ENCODE measurements at places on chromosomes 3 and 15.

DNA sequence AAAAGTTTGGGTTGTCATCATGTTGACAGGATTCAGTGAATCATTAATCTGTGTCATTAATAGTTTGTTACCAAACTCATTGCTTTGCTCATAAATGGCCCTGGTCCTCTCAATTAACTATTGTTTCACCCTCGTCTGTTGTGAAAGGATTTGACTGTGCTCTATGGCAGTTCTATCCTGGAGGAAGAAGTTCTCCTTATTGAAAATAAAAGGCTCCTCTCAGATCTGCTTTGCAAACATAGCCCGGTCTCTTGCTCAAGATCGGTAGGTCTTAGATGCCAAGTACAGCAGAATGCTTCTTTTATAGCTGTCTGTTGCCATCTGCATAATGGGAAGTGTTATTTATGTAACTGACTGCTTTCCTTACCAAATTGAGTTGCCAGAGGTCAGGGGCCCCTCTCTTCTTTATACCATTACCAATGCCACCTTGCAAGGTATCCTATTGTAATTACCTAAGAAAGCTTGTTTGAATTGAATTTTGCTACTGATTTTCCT lies 146.5 kb downstream of the EBLN2 start:
- no peak for DNase-seq

GRCh38 chr3:12479919-12480427 lies 4.3 kb upstream of the TSEN2 start:
- no peak for DNase-seq

GRCh38 chr15:74300057-74300795 lies 64.1 kb downstream of the CCDC33 start:
- no peak for DNase-seq

DNA sequence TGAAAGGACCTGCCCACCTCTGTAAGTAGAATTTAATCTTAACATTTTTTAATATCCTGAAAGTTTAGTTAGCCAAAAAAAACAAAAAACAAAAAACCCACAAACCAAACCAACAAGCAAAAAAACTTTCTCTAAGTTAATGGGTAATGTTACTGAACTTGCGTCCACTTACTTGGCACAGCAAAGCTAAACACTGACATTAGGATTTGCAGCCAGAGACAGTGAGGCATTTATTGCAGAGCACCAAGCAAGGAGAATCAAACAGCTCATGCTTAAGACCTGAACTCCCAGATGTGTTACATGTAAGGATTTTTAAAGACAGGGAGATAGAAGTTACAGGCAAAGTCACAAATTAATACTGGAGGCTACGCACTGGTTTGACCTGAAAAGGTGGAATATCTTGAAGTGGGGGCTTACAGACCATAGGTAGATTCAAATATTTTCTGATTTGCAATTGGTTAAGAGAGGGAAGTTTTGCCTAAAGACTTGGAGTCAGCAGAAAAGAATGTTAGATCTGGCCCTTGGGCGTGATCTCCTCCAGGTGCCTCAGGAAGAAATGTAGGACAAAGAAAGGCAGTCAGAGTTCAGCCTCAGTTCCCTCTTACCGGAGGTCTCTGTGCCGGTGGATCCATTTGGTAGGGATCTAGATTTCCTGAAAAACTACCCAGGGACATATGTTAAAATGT lies 205.0 kb downstream of the ADAMTSL3 start:
- no peak for DNase-seq

DNA sequence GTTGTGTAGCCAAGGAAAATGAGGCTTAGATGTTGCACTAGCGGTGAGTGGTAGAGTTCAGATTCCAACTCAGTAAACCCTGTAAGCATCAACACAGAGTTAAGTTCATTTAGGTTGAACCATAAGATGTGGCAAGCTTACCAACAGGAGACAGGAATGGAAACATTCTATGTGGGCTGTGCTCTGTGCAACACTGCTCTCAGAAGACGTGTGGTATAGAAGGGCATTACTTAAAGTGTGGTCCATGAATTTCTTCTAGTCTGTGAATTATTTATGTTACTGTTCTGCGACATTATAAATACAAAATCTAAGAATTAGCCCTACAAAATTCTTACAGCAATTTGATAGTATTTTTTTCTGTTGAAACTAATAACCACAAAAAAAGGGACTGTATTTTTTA lies 213.3 kb downstream of the GRM7 start:
- no peak for DNase-seq

- DNase-seq = no peak
These were observed 106.5 kb downstream of the KLF13 start for GRCh38 chr15:31433091-31433490.

GRCh38 chr15:82613747-82614146 lies 33.4 kb downstream of the CPEB1 start:
- DNase-seq = no peak

DNA sequence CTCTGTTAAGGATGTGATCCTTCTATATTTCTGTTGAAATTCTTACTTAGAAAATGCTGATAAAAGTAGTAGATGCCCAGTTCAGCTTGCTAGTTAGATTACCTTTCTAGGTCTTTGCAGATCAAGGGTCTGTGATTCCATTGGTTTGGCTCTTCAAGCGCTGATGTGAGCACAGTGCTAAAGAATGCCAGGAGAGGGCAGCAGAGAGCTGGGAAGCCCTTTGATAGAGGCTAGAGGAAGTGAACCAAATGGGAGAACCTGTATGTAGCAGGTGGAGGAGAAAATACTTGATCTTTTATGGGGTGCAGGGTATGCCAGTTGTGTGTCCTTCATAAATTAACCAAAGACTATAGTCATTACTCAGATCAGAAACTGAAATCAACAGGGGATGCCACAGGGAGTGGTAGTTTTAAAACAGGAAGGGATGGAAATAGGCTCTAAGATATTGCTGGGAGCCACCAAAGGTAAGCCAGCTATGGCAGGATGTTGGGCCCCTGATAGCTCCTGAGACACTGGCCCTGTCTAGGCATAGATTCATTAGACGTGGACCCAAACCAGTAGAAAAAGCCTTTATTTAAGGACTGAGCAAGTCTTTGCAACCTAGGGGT lies 677.4 kb downstream of the SQOR start:
- peak; percentile 73 for DNase-seq

DNA sequence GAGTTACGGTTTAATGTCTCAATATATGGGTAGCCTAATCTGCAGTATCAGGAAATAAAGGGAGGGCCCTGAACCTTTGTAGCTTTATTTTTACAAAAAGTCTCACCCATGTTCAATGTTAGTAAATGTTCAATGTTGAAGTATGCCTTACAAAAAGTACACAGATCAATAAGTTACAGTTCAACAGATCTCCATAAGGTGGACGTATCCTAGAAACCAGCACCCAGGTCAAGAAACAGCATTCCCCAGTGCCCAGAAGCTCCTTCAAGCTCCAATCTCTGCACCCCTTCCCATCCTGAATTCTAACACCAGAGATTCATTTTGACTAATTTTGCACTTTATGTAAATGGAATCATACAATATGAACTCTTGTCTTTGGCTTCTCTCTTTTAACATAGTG lies 31.3 kb downstream of the COLQ start:
- no peak for DNase-seq

DNA sequence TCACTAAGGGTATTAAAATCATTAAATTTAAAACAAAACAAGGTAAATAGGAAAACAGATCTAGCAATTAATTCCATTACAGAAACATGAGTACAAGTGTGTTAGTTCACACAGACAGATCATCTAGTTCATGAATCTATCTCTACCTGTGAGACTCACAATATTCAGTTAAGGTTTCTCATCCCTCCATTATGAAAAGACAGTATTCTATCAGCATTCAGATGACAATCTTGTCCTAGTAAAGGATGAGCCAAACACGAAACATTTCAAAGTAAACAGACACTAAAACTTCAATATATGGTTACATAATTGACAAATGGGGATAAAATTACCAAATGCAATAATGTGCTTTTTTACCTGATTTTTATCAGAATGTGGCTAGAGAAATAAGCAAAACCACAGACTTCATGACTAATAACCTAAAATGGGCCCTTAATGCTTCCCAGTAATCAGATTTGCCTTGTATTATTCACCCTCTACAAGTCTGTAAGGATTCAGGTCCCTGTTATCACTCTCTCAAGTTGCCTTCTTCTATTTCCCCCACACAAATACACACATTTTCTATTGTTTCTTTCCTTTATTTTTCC lies 126.8 kb downstream of the DLG1 start:
- no peak for DNase-seq

DNA sequence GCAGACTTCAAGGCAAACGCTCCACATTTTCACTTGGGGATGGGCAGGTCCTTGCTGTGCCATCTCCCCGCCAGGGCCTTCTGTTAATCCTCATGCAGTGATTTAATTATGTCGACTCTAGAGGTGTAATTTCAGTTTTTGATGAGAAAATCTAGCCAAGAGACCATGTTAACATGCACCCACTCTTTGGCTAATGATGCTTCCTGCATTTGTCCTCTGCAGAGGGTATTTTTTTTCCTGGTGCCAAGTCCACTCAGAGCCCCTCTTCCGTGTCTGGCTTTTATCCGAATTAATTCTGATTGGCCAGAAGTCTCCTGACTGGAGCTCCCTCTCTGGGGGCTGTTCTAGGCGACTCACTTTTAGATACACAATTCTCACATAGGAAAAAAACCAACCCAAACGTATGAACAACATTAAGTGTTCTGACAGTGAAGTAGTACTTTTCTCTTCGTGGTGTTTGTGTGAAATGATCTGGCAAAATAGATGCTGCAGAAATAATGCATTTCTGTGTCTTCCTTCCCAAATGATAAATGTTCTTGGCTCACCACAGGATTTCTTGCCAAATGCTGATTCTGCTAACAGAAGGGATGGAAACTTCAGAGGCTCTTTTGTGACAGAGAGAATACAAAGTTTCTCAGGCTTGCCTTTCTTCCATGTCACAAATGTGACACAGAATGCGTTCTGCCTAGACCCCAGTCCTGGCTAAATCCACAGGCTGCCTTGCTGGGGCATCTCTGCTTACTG lies 190.0 kb downstream of the CACNA2D3 start:
- DNase-seq = no peak

- DNase-seq = no peak
These were observed 98.6 kb upstream of the LPP start for GRCh38 chr3:188055388-188055787.

GRCh38 chr3:179189759-179190158 lies 41.6 kb downstream of the PIK3CA start:
- peak; percentile 44 for DNase-seq

- DNase-seq = no peak
These were observed 82.2 kb downstream of the ABI3BP start for GRCh38 chr3:100910986-100911385.

DNA sequence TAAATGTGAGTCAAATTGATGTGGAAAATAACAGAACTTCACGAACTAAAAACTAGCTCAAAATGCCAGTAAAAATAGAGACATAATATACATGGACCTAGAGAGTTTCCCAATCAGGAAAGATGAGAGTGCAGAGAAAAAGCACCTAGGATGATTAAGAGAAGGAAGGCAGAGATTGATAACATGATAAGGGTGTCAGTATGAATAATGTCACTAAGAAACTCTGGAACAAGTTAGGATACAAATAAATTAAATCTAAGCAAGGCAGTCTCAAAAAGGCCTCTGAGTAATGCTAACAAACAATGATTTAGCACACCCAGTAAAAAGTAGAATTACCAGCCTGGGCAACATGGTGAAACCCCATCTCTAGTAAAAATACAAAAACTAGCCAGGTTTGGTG lies 304.7 kb upstream of the DPPA4 start:
- DNase-seq = no peak

GRCh38 chr3:182710557-182711157 lies 82.6 kb upstream of the ATP11B start:
- DNase-seq = no peak

DNA sequence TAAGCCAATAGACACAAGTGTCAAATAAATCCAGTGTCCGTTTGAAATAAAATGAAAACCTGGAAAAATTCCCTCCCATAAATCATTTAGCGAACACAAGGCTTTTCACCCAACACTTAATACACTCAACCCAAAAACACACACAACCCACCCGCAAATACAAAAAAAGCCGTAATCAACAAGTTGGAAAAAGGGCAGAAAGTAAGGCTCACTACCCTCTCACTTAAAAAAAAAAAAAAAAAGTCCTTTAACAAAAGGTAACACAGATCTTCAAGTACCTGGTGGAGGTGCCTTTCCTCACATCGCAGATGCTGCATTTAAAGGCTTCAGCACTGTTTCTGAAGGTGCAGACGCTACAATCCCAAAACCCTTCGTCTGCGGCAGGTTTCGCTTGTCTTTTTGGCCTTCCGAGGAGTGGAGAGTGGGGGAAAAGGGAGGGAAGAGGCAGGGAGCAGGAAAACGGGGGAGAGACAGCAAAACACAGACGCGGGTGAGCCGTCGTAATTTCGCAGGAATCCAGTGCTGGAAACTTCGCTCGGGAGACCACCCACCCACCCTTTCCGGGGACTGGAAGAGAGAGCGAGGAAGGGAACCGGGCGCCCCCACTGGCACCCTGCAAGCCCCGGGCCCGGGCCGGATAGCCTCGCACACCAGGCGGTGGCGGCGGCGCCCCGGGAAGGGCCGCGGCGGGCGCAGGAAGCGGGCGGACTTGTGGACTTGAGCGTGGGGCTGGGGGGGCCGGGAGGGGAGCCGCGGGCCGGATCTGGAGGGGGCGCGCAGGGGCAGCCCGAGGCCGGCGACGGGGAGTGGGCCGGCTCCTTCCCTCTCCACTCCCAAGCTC lies 401.8 kb downstream of the SHQ1 start:
- DNase-seq = no peak

- no peak for DNase-seq
These were observed 624.8 kb downstream of the NTRK3 start for GRCh38 chr15:87631775-87632174.

- DNase-seq = no peak
These were observed 9.6 kb downstream of the C3orf18 start for GRCh38 chr3:50557915-50558314.

GRCh38 chr15:92510163-92510882 lies 116.6 kb downstream of the ST8SIA2 start:
- DNase-seq = no peak

- DNase-seq = no peak
These were observed 47.5 kb downstream of the UBP1 start for GRCh38 chr3:33392703-33393125.

- DNase-seq = no peak
These were observed 235.7 kb downstream of the SATB1 start for GRCh38 chr3:18189282-18190050.

DNA sequence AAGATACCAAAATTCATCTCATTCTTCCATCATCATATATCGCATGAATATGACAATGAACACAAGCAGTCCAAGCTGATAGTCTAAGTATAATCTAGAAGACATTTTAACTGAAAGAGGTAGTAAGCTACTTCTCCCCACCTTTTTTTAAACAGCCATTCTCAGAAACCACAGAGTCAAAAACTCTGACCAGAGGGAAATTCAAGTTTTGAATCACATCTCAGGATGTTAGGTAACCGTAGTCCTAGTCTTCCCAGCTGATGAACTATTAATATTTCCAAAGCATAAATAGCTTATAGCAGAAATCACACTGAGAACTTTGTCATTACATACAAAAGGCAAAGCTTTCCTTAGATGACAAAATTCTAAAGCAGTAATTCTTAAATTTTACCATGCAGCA lies 25.8 kb downstream of the NPTN start:
- no peak for DNase-seq

DNA sequence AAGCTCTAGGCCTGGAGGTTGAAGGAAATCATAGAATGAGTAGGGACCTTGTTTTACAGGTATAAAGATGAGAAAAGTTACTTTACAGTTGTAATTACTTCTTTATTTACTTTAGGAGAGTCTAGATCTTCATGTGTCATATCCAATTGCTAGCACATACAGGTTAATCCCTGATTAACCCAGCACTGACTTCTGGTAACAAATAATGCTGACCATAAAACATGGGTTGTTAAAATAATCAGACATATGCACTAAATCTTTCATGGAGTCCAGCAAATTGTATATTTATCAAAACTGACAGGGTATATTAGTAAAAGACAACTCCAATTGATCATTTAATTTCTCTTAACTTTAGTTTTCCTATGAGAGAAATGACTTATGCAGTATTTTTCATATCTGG lies 245.2 kb downstream of the NFKBIZ start:
- DNase-seq = no peak
